Inflammatory macrophage treated with lipopolysaccharide for 4 hours (primary cell): ENCODE measurements at places on chromosomes 1 and 21.

DNA sequence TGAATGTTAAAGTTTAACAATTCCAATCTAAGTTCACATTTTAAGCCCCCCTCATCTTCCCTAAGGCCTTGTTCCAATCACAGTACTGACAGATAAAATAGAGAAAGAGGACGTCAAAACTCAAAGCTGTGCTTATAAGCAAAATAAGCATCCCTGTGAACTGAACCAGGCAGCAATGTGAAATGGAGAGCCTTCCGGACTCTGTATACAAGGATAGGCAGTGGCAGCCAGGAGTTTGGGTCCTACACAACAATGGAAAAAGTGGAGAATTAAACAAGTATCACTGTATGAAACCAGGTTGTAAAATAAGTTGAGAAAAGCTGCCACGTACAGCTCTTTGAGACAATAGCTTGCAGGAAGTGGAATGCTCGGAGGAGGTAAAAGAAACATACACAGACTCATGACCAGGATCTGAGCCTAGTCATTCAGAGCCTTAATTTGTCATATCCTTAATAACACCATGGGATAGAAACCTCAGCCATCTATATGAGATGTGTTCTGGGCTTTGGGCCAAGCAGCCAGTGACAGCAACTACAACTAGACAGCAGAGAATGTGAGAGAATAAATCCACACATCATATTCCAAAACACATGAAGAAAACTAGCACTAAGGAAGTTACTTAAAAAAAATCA is 55.2 kb upstream of the PALMD start:
- DNase-seq, result no peak

DNA sequence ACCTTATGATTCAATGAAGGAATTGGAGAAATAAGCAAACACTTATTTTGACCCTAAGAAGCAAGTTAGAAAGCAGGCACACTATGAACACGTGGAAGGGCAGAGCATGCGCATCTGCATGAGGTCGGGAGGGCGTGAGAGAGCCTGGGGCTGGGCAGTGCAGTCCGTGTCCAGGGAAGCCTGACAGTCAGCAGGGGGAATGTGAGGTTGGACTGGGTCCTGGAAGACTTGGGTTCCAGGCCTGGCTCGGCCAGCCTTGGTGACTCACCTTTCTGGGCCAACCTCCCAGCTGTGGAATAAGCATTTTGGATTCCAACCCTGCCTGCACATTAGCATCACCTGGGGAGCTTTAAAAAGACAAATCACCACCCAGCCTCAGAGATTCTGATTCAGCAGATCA is 26.6 kb upstream of the LMX1A start:
- DNase-seq, result no peak

GRCh38 chr1:41580520-41581172 is 96.2 kb upstream of the EDN2 start:
- no peak for DNase-seq

DNA sequence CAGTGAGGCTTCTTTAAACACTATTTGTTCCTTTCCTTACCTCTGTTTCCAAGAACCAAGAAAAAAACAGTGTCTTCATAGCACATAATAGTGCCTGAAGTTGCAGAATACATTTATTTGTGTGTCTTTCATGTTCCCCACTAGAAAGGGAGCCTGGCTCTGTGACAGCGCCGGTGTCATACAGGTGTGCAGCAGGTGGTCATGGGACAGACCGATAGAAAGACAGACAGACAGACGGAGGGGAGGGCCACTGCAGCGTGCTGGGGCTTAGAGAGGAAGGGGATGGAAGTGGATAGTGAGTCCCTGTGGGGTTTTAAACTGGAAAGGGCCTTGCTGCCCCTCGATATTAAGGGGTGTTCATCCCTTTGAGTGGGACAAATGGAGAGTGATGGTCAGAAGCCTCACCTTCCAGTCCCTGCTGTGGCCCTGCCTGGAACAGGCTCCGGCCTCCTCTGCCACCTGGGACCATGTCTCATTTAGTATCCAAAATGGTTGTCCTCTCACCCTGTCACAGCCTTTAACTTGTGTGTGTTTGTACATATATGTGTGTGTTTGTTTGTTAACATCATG is 152.9 kb downstream of the PGBD5 start:
- no peak for DNase-seq

DNA sequence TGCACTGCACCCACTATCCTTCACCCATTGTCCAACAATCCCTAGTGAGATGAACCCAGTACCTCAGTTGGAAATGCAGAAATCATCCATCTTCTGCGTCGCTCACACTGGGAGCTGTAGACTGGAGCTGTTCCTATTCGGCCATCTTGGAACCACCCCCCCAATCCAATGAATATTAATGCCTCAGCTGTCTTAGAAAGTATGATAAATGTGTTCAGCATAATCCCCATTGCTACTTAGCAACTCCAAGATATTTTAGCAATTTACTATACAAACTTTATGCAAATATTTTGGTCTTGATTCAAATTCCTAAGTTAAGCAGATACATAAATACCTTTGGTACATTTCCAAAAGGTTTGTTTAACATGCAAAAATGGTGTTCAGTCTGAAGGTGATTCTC is 70.5 kb upstream of the SH3GLB1 start:
- DNase-seq, result no peak

DNA sequence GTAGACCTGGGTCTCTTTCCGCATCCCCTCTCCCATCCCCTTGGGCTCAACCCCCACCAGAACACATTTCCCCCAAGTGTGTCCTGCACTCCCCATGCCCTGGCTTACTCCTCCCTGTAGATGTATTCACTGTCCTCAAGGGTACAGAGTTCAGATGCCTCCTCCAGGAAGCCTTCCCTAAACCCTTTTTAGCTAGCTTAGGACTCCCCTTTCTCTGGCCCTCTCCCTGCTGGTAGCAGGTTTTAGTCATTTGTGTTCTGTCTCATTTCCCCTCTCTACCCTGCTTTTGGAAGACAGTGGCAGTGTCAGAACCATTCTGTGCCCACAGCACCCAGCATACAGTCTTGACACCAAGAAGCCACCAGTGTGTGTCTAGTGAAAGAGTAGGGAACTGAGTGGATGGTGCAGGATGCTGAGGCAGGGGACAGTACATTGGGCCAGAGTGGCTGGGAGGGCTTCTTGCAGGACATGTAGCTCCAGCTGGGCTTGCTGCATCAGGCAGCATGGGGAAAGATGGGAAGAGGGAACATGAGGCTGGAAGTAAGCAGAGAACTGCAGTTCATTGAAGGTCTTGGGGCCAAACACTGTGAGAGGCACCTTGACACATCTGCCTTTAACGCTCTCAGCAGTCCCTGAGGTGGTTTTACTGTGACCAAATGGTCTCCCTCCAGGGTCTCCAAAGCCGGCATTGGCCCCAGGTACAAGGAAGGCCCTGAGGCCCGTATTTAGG is 2.5 kb downstream of the FOXO6 start:
- DNase-seq, result no peak

GRCh38 chr1:230299191-230300006 is 126.7 kb downstream of the PGBD5 start:
- DNase-seq, result peak; percentile 15

GRCh38 chr1:22815421-22816066 is 104.9 kb downstream of the EPHB2 start:
- DNase-seq, result no peak

DNA sequence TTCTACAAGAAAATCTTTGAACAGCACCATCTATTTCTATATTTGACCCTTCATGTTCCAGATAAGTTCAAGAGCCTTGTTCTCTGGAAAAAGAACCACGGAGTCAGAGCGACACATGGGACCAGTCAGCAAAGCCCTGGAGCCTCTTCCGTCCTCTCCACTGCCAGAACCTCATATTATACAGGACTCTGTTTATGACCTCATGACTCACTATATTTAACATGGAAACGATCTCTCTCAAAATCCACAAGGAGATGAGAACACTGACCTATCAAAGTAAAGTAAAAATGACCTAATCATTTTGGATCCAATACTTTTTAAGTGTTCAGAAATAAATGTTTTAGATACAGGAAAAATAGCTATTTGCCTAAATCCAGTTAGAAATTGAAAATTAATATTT is 124.6 kb upstream of the KRTAP19-8 start:
- no peak for DNase-seq

DNA sequence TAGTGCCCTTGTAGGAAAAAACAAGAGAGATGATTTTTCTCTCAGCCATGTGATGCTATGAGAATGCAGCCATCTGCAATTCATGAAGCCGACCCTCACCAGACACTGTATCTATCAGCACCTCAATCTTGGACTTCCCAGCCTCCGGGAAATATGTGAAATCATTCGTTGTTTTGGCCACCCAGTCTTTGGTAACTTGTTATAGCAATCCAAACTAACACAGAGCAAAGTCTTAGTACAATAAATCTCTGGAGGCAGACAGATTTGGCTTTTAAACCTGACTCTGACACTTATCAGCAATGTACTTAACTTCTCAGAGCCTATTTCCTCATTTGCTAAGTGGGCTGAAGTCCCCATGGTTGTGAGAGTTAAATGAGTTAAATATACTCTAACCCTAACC is 5.1 kb upstream of the MED18 start:
- DNase-seq, result no peak

DNA sequence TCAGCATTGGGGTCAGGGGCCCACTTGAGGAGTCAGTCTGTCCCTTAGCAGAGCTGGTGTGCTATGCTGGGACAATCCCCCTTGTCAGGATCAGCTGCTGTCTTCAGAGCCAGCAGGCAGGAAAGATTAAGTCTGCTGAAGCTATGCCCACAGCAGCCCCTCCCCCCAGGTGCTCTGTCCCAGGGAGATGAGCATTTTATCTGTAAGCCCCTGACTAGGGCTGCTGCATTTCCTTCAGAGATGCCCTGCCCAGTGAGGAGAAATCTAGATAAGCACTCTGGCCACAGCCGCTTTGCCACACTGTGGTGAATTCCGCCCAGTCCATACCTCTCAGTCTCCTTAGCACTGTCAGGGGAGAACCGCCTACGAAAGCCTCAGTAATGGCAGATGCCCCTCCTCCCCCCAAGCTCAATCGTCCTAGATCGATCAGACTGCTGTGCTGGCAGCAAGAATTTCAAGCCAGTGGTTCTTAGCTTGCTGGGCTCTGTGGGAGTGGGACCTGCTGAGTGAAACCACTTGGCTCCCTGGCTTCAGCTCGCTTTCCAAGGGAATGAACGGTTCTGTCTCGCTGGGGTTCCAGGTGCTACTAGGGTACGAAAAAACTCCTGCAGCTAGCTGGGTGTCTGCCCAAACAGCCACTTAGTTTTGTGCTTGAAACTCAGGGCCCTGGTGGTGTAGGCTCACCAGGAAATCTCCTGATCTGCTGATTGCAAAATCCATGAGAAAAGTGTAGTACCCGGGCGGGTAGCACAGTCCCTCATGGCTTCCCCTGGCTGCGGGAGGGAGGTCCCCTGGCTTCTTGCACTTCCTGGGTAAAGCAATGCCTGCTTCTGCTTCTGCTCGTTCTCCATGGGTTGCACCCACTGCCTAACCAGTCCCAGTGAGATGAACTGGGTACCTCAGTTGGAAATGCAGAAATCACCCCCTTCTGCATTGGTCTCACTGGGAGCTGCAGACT is 25.1 kb upstream of the TP53BP2 start:
- DNase-seq, result peak; percentile 90

DNA sequence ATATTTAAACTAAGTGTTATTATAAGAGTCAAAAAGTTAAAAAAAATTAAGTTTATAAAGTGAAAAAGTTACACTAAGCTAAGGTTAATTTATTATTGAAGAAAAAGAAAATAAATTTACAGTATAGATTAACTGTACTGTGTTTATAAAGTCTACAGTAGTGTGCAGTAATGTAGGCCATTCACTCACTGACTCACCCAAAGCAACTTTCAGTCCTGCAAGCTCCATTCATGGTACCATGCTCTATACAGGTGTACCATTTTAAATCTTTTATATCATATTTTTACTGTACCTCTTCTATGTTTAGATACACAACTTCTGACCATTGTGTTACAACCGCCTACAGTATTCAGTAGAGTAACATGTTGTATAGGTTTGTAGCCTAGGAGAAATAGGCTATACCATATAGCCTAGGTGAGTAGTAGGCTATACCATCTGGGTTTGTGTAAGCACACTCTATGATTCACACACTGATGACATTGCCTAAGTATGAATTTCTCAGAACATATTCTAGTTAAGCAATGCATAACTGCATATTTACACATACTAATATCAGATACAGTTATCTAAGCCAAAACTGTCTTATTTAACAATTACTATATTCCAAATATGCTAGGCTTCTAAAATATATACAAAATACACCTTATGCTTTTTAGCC is 80.6 kb upstream of the GFI1 start:
- peak; percentile 12 for DNase-seq

DNA sequence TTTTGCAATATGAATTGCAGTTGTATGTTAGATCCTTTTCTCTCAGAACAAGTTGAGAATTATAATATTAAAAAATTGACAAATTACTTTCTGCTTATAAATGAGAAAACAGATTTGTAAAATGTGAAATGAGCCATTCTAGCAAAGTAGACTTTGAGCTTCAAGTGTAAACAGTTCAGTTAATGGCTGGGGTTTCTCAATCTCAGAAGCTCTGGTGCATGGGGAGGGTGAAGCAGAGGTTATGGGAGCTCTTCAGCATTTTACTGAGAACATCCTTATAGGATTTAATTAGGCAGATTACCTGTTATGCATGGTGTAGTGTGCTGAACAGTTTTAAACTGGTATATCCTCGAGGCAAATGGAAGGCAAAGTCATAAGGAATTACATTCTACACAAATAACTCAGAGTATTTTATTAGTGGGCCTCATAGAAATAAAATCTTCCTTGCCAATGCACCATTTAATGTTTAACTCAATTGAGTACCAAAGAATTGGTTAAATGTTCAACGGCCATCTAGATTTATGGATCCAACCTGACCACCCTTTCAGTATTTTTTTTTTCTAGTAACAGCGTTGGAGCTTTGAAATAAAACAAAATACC is 1143.6 kb upstream of the ADGRL2 start:
- no peak for DNase-seq

DNA sequence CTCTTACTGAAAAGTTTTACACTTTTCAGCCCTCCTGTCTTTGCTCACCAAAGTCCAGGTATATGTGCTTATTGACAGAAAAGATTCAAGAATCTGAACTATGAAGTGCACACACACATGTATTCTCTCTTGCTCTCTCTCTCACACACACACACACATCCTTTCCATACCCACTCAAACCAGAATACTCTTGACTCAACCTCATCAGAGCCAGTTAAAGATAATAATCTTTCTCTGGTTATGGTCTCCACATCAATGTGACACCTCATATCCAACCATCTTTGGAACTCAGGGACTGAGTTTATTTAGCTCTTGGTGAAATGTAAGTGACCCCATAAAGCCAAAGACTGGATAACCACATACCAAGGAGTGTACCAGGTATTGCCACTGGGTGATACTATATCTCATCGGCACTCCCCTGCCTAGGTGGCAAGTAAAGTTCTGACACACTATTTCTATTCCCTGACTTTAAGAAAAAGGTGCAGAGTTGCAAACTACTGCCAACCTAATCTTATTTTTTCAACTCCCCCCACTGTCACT is 24.9 kb upstream of the RGS8 start:
- no peak for DNase-seq
